Bone marrow (tissue), 2 donors: ENCODE measurements at places on chromosomes 11 and 22.

DNA sequence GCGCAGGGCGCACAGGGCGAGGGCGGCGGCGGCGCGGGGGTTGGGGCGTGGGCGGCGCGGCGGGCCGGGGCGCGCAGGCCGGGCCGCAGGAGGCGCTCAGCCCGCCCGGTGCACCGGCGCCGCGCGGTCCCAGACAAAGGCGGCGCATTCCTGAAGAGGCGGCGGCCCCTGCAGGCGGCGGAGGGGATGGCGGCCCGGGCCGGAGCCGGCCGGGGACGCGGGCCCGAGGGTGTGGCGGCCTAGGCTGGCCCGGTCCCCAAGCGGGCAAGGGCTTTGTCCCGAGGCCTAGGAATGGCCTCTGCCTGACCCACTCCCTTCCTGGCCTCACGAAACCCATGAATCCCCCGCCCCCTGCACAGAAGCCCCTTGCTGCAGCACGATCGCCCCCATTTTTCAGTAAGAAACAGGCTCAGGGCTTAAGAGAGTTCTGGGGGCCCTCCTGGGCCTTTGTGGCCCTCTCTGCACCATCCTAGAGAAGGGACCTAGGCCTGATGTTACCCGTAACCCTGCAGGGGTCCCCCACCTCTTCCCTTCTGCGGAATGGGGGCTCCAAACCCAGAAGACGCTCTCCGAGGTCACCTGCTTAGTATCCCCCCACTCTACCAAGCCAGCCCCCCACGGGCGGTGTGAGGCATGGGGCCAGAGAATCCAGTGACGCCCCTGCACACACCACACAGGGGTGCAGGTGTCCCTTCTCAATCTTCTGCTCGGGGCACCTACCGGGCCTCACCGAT, at the start of gene RTN4R:
TSS of gene RTN4R (minus strand) at position 40 of the 734 bp plus-strand sequence. CDS start 226 bp downstream, outside the sequence.
- DNase-seq = peak; percentile 31

GRCh38 chr11:45180848-45181192, 34.4 kb downstream of the PRDM11 start:
- DNase-seq = peak; percentile 38

- no peak for DNase-seq
Measured at GRCh38 chr11:116692318-116693101, 80.3 kb downstream of the BUD13 start.

DNA sequence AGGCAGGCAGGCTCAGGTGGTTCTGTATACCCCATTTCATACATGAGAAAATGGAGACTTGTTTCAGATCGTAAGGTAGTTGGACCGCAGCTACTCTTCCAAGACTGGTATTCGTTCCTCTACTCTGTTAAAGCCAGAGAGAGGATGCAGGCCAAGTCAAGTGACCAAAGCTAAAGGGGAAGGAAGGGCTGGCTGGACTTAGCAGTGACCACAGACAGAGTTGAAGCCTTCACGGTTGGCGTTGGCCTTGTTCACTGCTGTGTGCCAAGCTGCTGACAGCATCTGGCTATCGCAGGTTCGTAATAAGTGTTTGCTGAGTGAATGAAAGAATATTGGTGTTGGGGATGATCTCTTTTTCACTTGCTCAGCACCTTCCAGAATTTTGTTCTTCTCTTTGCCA, 64.2 kb downstream of the PTPRJ start:
- DNase-seq = no peak

DNA sequence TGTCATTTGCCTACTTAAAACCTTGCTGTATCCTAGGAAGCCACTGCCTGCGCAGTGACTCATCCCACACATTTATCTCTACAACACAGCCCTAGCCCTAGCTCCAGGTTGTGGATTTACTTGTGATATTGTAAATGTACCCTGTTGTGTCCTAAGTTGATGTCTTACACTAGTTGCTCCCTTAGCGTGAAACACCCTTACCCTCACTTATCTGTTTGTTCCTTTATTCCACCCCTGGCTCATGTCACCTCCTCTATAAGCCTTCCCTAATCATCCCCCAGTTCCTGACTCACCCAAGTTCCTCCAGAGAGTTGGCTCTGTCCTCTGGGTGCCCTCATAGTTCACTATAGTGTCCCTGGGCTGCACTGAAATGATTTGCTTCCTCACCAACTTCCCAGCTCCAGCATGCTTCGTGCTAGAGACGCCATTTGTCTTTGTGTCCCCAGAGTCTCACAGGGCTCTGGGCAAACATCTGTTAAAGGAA, 431.8 kb upstream of the FAT3 start:
- DNase-seq = no peak

- DNase-seq = no peak
Measured at GRCh38 chr11:8593455-8593854, 573 bp downstream of the STK33 start.

GRCh38 chr11:17014833-17015626, 816 bp upstream of the PLEKHA7 start:
- DNase-seq = no peak

GRCh38 chr11:93564895-93565294, 21.7 kb upstream of the SMCO4 start:
- no peak for DNase-seq

- DNase-seq = no peak
Measured at GRCh38 chr11:93952082-93952780, 68.9 kb upstream of the HEPHL1 start.

DNA sequence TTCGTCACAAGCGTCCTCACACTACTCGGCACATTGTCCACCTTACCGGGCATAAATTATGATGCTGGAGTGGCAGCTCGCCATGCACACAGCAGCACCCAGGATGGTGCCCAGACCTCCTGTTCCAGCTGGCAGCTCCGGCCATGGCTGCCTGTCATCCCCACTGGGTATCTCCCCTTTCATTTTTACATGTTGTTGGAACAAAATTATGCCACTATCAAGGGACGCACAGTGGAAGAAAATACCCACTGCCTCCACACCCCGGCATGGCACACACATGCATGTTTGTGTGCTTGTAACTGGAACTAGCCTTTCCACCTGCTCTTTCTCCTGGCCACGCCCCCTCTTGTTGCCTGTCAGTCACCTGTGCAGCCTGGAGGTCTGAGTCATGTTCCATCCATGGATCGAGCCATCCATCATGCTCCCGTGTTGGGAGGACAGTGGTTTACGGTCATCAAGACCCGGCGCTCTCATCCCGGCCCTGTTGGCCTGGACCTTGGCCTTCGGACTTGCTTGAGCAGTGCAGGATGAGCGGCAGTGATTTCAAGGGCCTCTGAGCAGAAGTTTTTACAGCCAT, 1069.6 kb downstream of the BRD1 start:
- DNase-seq = no peak

DNA sequence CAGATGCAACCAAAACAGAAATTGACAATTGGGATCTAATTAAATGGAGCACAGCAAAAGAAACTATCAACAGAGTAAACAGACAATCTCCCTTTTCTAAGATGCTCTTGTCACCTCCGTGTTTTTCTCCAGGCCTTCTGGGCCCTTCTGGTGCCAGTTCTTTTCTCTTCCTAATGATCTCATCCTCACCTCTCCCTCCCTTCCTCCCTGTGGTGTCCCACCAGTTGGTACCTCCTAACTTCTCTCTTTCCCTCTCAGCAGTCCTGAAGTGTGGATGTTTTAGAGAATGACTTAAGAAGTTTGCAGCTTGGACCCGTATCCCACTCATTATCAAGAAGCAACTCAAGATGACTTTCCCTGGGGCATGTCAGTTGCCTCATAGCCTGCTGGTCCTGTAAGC, 6.4 kb downstream of the APOBEC3H start:
- no peak for DNase-seq

- no peak for DNase-seq
Measured at GRCh38 chr11:23789938-23790371, 706.9 kb upstream of the LUZP2 start.

- no peak for DNase-seq
Measured at GRCh38 chr11:44116234-44116830, 20.9 kb downstream of the EXT2 start.

DNA sequence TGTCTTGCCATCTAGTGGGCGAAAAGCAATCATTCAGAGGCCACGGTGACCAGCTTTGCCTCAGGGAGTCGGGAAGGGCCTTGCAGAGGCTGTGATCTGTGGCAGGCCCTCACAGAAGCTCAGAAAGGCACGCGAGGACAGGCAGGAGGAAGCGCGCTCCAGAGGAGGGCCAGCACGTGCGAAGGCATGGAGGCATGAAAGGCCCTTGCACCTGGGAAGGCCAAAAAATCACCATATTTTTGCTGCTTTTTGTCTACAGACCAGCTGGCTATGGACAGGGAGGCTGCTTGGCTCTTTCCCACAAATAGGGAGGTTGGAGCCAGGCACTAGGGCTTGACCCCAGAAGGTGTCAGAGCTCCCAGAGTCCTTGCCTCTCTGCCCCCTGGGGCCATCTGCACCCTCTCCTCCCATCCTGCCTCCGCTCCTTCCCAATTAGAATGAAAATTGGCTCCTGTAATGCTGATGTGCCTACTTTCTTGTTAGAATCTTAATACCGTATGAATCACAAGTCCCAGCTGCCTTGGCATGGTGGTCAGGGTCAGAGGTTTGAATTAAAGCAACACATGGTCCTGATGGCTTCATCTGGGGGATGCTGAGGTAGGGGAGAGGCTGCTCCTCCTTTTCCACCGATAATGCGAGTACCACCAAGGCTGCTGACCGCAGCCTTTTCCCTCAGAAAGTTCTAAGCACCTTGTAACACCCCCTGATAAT, 69.1 kb downstream of the FEZ1 start:
- no peak for DNase-seq

GRCh38 chr11:102047305-102047924, at the start of gene CFAP300:
TSS of gene CFAP300 (plus strand) at chr11:102047437. CDS start at chr11:102047471, 34 bp downstream.
- DNase-seq = no peak

DNA sequence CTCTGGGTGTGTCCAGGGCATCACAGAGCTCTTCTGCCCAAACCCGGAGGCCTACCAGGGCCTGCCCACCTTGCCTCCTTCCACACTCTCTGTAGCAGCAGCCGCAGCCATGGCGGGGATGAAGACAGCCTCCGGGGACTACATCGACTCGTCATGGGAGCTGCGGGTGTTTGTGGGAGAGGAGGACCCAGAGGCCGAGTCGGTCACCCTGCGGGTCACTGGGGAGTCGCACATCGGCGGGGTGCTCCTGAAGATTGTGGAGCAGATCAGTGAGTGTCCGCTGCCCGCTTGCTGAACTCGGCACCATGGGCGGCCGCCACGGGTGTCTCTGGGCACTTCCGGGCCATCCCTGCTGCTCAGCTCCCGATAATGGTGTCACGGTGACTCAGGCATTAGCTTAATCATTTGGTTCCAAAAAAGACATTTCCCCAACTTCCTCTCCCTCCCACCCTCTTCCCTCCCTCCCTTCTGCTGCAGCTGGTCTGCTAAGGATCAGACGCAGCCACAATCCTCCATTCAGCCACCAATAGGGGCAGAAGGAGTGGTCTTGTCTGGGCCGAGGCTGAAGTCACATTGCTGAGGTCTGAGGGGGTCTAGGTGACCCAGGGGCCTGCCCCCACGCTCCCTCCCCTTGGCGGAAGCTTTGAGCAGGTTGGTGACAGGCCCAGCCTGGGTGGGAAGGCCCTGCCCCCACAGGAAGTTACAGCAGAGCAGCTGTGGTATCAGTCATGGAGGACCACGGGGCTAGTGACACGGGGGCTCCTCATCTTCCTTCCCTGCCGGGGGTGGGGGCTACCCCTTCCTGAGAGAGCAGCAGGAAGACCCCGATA, 950 bp downstream of the FERMT3 start:
- DNase-seq = peak; percentile 87

GRCh38 chr22:28250036-28250695, 331.1 kb upstream of the PITPNB start:
- no peak for DNase-seq

DNA sequence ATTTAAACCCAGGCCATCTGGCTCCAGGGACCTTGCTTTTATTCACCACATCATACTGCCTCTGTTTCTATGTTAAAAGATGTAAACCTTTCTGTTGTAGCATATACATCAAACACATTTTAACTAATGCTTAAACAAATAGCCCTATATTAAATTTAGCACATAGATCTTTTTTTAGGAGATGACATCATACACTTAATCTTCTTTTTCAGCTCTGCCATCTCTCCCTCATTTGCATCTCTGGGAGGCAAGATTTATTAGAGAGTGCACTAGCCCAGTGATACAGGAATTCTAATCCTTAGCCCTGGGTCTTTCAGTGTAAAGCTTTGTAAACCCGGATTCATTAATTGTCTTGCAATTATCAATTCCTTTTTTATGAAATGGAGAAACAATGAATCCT, 13.6 kb downstream of the OR5D16 start:
- DNase-seq = no peak

DNA sequence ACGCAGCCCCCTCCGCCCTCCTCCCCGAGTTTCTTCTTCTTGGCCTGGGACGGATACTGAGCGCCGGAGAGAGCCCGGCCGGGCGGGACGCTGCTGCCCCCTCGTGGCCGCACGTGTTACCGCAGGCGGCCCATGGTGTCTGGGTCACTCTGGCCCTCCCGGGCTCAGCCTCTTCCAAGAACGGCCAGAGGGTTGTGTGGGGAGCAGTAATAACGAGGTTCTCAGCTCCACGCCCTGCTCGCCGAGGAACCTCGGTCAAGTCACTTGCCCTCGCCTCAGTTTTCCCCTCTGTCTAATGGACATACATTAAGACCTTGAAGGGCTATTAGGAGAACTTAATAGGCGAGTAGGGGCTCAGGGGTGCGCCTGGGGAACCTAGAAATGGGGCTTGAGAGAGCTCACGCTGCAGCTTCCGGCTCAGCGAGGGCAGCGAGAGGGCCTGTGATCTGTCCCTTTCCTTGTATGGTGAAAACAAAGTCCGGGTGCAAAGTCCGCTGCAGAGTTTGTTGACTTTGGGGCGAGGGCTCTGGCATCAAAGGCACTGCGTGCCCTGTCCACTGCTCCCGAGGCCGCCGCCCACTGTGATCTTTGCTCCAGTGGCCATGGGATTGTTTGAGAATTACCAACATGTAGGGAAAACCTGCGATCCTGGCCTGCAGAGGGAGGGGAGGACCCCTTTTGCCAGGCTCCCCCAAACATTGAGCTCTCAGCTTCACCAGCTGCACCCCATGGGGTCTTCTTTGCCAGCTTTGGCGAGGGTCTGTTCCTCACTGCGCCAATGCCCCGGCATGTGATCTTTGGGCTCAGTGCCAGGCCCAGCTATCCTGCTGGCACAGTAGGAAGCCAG, 14.4 kb upstream of the LRP5 start:
- DNase-seq = peak; percentile 66

DNA sequence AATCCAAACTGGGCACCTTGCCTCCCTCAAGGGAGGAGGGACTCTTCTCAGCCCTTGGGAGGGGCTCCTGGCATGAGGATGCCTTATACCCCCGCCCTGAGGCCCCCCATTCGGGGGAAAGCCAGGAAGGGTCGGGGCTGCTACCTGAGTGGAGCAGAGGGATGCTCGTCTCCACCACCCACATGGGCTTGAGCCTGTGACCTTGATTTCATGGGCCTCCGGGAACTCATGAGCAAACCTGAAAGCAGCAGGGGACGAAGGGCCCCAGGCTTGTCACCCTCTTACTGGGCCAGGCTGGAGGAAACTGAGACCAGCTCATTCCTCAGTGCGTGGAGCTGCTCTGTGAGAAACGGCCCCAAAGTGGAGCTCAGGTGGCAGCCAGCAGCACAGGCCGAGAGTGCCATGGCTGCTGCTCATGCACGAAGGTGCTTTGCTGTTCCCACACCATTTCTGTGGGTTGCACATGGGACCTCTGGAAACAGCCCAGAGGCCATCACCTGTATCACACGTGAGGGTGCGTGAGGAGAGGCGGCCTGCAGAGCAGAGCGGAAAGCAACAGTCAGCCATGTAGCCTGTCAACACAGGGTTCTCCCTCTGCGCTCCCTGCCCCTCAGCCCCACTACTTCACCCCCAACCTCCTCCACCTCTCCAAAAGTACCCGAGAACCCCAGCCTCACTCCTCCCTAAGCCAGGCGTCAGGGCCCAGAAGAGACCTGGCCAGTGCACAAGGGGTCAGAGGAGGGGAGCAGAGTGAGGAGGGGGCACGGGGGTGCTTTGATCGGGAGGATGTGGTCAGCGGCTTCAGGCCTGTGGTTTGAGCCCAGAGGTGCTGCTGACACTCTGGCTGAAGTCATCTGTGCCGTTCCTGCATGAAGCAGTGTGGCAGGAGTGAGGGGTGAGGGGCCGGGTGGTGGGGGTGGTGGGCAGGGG, 14.1 kb upstream of the IL2RB start:
- no peak for DNase-seq
